ENCODE measurements at places on chromosomes 6 and 20.

- DNase-seq = peak; percentile 86
These were observed 35.8 kb downstream of the LAMA4 start for GRCh38 chr6:112218563-112218962.

GRCh38 chr20:17417225-17417624 lies 114.0 kb downstream of the BFSP1 start:
- DNase-seq = no peak

DNA sequence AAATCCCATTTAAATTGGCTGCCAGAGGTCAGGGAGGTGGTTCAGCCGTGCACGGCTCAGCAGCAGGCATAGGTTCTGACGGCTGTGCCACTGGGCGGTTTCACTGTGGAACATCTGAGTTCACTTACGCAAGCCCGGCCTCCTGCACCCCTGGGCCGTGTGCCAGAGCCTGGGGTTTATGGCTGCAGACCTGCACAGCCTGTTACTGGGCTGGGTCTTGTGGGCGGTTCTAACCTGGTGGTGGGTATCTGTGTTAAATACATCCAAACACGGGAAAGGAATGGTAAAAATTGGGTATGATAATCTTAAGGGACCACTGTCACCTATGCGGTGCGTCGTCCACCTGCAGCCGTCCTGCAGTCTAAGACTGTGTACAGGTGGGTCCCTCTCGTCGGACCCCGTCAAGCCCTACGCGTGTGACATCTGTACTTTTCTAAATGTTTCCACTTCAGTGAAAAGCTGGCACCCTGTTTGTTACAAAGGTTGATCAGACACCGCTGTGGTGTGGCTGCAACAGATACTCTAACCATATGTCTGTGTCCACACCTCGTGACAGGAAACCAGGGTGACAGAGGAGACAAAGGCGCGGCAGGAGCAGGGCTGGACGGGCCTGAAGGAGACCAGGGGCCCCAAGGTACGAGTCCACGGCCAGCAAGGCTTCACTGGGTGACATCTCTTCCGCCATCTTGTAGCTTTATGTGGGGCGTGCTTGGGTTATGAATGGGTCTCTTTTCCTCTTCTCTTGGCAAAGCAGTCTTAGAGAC lies 21.5 kb downstream of the COL9A3 start:
- no peak for DNase-seq

DNA sequence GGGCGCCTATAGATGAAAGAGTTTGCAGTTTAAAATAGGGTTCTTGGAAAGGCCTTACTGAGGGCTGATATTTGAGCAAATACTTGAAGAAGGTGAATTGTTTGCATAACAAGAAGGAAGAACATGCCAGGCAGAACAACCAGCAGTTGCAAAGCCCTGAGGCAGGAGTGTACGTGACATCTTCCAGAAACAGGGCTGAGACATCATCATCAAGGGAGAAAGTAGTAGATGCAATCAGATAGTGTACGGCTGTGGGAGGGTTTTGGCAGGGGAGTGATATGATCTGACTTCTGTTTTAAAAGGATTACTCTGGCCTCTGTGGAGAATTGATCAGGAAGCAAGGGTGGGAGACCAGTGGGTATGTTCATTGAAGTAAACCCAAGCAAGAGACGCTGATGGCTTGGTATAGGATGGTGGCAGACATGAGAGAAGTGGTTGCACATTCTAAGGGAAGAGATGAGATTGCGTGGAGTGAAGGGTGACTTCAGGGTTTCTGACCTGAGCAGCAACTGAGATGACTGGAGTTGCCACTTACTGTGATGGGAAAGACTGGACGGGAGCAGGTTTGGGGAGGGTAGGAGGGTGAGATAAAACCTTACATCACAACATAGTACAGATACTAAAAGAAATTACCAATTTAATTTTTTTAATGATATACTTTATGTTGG lies 28.8 kb downstream of the RIOK1 start:
- DNase-seq = no peak

DNA sequence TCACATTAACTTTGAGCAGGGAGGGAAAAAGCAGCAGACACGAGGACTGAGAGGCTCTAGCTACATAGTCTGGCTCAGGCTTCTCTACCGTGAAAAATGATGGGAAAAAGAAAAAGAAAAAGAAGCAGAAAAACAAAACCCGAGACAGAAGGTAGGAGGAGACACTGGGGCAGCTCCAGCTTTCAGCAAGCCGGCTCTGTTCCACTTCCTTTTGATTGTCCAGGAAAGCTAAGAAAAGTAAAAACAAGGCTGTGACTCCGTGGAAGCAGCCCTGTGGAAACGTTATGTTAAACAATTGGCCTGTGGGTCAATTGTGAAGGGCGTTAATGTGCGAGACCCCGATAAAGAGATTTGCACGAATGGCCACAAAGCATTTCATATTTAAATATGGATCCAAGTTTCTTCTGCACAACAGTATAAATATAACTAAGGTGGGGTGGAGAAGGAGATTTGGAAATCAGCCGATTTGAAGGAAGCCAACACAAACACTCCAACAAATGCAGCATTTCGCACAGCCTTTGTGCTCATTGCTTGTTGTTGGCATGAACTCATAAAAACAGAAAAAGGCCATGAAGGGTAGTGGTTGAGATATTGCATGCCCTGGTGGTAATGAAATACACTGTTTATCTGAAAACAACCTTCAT lies 236.9 kb upstream of the JAG1 start:
- DNase-seq = peak; percentile 66

Measured in NCI-H446 treated with DMSO at 0.1 percent for 48 hours (cell line).